ENCODE measurements at places on chromosomes 13 and 19. TPM values are rescaled to one million over a fixed set of nuclear protein-coding genes. Genes with fewer than 3 reads are reported as not detected.

DNA sequence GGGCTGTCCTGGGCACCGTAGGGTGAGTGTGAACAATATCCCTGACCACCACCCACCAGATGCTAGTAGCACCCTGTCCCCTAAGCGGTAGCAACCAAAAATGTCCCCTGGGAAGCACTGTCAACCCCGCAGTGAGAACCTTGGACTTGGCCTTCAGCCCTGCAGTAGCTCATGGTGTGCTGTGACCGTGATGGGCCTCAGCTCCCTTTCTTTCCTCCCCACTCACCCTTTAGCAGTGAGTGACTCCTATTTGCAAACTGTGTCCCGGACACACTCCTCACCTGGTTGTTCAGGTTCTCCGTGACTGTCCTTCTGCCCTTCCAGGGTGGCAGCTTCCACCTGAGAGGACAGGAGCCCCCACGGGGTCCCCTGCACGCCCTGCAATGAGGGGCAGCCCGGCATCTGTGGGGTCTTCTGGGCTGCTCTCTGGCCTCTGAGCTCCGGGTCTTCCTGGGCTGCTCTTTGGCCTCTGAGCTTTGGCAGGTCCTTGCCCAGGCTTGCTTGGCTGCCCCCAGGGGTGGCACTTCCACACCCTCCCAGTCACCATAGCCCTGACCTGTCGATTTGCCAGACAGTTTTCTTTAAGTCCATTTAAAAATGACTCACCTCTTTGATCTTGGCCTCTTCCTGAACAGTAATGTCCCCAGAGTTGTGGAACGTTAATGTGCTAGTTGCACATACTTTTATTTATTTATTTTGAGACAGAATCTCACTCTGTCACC, 3.8 kb downstream of the KDM4B start:
- no peaks in the 10 kb centered on the region for H3K27me3 ChIP-seq
- no peak for DNase-seq
- H3K27ac ChIP-seq: no peak overlapping the region
- H3K4me1 ChIP-seq: peaks cover 50% of the 10 kb centered on the region
- no peaks in the 10 kb centered on the region for H3K36me3 ChIP-seq

DNA sequence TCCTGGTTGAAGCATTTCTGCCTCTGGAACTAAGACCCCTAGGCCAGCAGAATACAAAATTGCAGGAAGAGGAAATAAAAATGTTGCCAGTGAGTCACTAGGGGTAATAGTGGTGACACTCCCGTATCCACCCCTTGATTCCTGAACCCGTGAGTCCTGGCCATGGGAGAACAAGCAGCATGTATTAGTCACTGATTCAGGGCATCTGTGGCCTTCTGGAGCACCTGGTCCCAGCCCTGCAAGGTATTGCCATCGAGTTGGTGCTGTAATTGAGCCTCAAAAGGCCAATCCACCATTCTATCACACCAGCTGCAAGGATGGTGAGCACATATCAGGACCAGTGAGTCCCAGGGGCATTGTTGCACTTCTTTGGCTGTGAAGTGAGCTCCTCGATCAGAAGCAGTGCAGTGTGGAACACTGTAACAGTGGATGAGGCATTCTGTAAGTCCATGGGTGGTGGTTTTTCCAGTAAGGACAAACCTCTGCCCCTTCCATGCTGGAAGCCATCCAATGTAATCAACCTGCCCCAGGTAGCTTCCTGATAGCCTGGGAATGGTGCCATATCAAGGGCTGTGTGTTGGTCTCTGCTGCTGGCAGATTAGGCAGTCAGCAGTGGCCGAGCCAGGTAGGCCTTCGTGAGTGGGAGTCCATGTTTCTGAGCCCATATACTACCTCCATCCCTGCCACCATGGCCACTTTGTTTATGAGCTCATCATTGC, 39.6 kb downstream of the C1QTNF9 start:
- peak overlapping the region; percentile 50 for H3K27ac ChIP-seq
- H3K4me1 ChIP-seq: no peaks in the 10 kb centered on the region
- no peak overlapping the region for H3K4me3 ChIP-seq
- no peaks in the 10 kb centered on the region for H3K36me3 ChIP-seq
- H3K27me3 ChIP-seq: peaks cover 8% of the 10 kb centered on the region
- no peak for DNase-seq

- no peak overlapping the region for H3K4me3 ChIP-seq
- no peaks in the 10 kb centered on the region for H3K4me1 ChIP-seq
- H3K27ac ChIP-seq: no peak overlapping the region
- H3K27me3 ChIP-seq: peaks cover 13% of the 10 kb centered on the region
- H3K36me3 ChIP-seq: no peaks in the 10 kb centered on the region
- no peak for DNase-seq
Measured at GRCh38 chr19:30086916-30087315, 144.9 kb downstream of the URI1 start.

GRCh38 chr19:16296713-16297112, 27.9 kb upstream of the KLF2 start:
- H3K4me1 ChIP-seq: peaks cover 7% of the 10 kb centered on the region
- H3K36me3 ChIP-seq: no peaks in the 10 kb centered on the region
- no peak overlapping the region for H3K4me3 ChIP-seq
- no peak for DNase-seq

- no peaks in the 10 kb centered on the region for H3K4me1 ChIP-seq
- H3K27me3 ChIP-seq: peaks cover 8% of the 10 kb centered on the region
- no peak overlapping the region for H3K27ac ChIP-seq
- H3K36me3 ChIP-seq: no peaks in the 10 kb centered on the region
Measured at GRCh38 chr13:99489028-99489427, 12.2 kb upstream of the TM9SF2 start.

DNA sequence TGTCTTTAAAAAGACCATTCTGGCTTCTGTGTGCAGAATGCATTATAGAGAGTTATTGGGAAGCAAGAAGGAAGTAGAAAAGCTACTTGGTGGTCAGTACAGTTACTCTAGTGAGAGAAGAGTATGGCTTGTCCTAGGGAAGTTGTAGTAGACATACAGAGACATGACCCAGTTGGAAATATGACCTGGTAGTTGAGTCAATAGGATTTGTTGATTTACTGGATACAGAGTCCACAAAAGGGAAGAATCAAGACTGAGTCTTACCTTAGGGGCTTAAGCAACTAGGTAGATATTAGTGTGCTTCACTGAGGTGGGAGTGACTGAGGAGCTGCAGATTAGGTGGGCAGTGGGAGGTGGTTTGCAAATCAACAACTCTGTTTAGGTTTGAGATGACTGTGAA, 48.8 kb downstream of the RASL11A start:
- H3K27ac ChIP-seq: no peak overlapping the region
- H3K27me3 ChIP-seq: peaks cover 51% of the 10 kb centered on the region
- no peak overlapping the region for H3K4me3 ChIP-seq
- DNase-seq: no peak

GRCh38 chr19:1290703-1291651, 5.3 kb downstream of the EFNA2 start:
- H3K36me3 ChIP-seq: no peaks in the 10 kb centered on the region
- H3K27me3 ChIP-seq: no peaks in the 10 kb centered on the region
- H3K4me1 ChIP-seq: no peaks in the 10 kb centered on the region
- DNase-seq: no peak
- H3K4me3 ChIP-seq: no peak overlapping the region
- H3K27ac ChIP-seq: no peak overlapping the region

The STOML3 gene
- 0.56 TPM for total RNA-seq

The COX7A1 gene
- not detected for total RNA-seq

GRCh38 chr19:2140138-2140569, 11.2 kb downstream of the AP3D1 start:
- no peak for DNase-seq
- no peak overlapping the region for H3K4me3 ChIP-seq
- no peaks in the 10 kb centered on the region for H3K27me3 ChIP-seq
- H3K27ac ChIP-seq: no peak overlapping the region

The ZNF837 gene
- total RNA-seq: 3.8 TPM

DNA sequence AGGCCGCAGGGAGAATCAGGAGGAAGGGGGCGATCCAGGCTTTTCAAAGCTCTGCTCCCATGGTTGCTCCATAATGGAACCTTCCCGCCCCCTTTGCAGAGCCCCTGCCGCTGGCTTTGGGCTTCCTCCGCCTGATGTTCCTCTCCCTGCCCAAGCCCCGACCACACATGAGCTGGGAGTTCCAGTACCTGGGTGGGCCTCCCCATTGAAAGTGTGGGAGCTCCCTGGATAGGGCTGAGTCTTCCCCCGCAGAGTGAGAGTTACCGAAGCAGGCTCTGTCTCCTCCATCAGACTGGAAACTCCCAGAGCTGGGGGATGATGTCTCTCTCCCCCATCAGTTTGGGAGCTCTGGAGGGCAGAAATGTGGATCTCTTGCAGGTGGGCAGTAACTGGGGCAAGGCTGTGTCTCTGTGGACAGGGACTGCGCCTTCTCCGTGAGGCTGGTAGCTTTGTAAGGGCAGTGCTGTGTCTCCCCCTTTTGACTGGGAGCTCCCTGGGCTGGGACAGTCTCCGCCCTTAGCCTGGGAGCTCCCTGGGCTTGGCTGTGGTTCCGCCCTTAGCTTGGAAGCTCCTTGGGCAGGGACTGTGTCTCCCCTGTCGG, 722 bp downstream of the DCAF15 start:
- peaks cover 7% of the 10 kb centered on the region for H3K4me1 ChIP-seq
- no peak for DNase-seq
- no peaks in the 10 kb centered on the region for H3K27me3 ChIP-seq
- peak overlapping the region; percentile 59 for H3K27ac ChIP-seq
- peak overlapping the region; percentile 89 for H3K4me3 ChIP-seq

GRCh38 chr13:52905701-52906100, 57.3 kb upstream of the PCDH8 start:
- peaks cover 31% of the 10 kb centered on the region for H3K4me1 ChIP-seq
- H3K27ac ChIP-seq: no peak overlapping the region
- H3K4me3 ChIP-seq: no peak overlapping the region
- H3K27me3 ChIP-seq: peaks cover 61% of the 10 kb centered on the region
- H3K36me3 ChIP-seq: no peaks in the 10 kb centered on the region
- no peak for DNase-seq

DNA sequence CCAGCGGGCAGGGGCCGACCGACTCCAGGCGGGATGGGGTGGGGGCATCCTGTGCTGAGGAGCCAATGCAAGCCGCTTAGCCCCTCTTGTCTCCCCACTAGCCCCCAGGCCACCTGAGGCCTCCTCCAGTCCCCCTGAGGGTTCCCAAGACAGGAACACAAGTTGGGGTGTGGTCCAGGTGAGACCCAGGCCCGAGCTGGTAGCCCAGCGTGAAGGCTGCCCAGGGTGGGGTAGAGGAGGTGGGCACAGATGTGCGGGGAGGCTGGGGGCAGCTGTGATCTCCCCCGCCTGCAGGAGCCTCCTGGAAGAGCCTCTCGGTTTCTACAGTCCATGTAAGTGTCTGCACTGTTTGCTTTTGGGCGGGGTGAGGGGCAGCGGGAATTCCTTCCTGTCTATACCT, 10.4 kb downstream of the TLE6 start:
- no peaks in the 10 kb centered on the region for H3K36me3 ChIP-seq
- peaks cover 26% of the 10 kb centered on the region for H3K4me1 ChIP-seq
- H3K4me3 ChIP-seq: no peak overlapping the region

DNA sequence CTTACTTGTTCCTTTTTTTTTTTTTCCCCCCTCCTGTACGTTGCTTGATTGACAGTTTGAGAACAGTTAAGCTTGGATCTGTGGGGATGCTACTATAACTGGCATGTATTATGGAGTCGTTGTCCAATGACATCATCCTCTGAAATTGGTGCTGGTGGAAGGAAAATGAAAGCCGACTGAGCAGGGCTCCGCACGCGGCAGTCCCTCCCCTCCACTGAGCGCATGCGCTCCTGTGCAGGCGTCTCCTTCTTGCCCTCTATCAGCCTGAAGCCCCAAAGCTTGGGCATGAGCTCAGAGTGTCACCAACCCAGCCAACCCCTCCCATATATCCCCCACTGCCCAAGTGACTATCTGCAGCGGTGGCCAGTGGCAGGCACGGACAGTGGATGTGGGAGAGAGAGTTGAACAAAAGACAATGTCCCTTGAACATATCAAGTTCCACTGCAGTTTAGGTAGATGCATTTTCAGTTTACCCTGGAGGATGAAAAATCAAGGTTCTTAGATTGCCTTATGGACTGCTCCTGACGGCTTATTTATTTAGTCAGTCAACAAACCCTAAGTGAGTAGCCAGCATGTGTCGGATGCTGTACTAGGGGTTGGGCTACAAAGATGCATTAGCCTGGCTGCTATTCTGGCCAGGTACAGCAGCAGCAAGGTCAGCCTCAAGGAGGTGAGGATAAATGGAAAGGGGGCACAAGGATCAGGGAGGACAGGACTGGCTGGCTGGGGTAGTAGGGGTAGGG, 20.8 kb downstream of the MBNL2 start:
- no peaks in the 10 kb centered on the region for H3K27me3 ChIP-seq
- H3K4me3 ChIP-seq: no peak overlapping the region
- peaks cover 33% of the 10 kb centered on the region for H3K36me3 ChIP-seq
- H3K4me1 ChIP-seq: peaks cover 58% of the 10 kb centered on the region

The CDC42EP5 gene
- 16.1 TPM for total RNA-seq

DNA sequence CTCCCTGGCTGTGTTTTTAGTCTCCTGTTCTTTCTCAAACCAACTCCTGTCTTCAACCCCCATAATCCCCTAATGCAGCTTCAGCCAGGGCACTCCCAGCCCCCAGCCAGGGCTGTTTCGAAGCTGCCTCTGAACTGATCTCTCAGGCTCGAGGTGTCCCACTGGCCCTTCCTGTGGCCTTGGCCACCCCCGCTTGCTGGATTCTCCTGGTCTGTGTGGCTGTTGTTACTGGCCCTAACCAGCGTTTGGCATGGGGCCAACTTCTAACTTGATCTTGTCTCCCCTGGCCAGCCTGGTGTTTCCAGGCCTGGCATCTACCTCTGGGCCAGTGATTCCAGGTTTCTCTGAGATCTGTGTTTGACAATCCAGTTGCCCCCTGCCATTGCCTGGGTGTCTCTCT, 11.0 kb downstream of the XAB2 start:
- peak overlapping the region; percentile 83 for H3K27ac ChIP-seq
- H3K27me3 ChIP-seq: no peaks in the 10 kb centered on the region
- H3K4me3 ChIP-seq: no peak overlapping the region
- no peak for DNase-seq
- peaks cover 7% of the 10 kb centered on the region for H3K4me1 ChIP-seq
- peaks cover 13% of the 10 kb centered on the region for H3K36me3 ChIP-seq

The AMER2 gene
- total RNA-seq: 0.14 TPM

The DHX34 gene
- total RNA-seq: 32.9 TPM
